ENCODE measurements at places on chromosomes 16 and 17.

GRCh38 chr17:43608313-43608712 is 53.4 kb downstream of the MEOX1 start:
- H3K27ac ChIP-seq, result no peak overlapping the region
- no peaks in the 10 kb centered on the region for H3K27me3 ChIP-seq
- DNase-seq, result no peak
- H3K4me3 ChIP-seq, result no peak overlapping the region
- no peaks in the 10 kb centered on the region for H3K36me3 ChIP-seq
- H3K4me1 ChIP-seq, result no peaks in the 10 kb centered on the region

DNA sequence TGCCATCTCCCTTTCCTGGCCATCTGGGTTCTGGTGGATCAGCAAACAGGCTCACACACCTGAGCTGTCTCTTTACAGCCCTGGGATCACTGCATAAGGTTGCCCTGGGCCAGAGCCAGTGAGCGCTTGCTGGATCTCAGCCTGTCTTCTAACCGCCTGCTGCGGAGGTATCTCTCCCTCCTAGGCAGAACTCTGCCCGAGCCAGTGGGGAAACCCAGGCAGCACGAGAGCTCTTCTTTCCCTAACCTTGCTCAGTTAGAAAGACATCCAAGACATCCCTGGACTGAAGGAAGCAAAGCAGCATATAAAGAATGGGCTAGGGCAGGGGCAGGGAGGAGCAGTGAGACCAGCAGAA is 6.4 kb downstream of the HAS3 start:
- no peak overlapping the region for H3K4me3 ChIP-seq
- H3K27me3 ChIP-seq, result no peaks in the 10 kb centered on the region
- peaks cover 8% of the 10 kb centered on the region for H3K4me1 ChIP-seq
- DNase-seq, result no peak
- no peak overlapping the region for H3K27ac ChIP-seq
- H3K36me3 ChIP-seq, result no peaks in the 10 kb centered on the region

DNA sequence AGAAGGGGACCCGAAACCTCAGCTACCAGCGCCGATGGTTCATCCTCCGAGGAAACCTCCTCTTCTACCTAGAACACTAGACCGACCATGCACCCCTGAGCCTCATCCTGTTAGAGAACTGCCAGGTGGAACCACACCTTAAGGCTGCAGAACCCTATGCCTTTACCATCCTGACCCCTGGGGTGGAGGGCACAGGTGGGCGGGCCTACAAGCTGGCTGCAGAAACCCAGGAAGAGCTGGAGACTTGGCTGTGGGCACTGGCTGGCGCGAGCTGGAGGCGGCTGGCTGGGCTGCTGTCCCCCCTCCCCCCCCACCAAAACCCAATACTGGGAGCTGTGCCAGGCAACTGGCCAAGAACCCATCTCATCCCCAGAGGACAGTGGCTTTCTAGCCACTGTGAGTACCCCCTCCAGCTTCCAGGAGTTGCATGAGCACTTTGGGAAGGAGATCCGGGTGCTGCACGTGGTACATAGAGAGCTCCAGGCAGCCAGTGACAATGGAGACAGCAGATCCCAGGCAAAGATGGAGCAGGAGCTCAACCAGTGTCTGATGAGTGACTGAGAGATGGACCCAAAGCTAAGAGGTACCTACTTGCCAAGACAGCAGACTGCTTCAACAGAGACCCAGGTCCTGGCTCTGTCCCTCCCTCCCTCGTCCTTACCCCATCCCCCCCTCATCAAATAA is 1.4 kb upstream of the CD2BP2 start:
- no peak for DNase-seq
- peak overlapping the region; percentile 98 for H3K27ac ChIP-seq
- H3K36me3 ChIP-seq, result no peaks in the 10 kb centered on the region
- H3K4me1 ChIP-seq, result peaks cover 48% of the 10 kb centered on the region

DNA sequence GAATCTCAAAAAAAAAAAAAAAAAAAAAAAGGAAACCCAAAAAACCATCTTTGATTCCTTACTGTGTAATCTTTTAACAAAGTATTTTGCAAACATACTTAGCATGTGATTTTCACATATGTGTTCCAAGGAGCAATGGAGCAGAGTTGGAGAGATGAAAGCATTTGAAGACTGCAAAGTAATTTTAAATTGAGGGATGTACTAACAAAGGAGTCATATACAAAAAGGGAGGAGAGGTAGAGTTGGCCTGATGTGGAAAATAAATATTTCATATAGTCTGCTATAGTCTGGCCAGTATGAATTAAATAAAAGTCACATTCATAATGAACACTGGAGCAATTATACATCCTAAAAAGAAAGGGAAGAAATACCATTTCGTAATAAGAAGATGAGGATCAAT is 265.8 kb upstream of the TBX2 start:
- no peaks in the 10 kb centered on the region for H3K27me3 ChIP-seq
- H3K27ac ChIP-seq, result peak overlapping the region; percentile 58
- no peak overlapping the region for H3K4me3 ChIP-seq
- peaks cover 22% of the 10 kb centered on the region for H3K4me1 ChIP-seq
- no peak for DNase-seq
- no peaks in the 10 kb centered on the region for H3K36me3 ChIP-seq

GRCh38 chr17:33127706-33128105 is 136.1 kb downstream of the SPACA3 start:
- no peak overlapping the region for H3K27ac ChIP-seq
- no peaks in the 10 kb centered on the region for H3K36me3 ChIP-seq
- no peaks in the 10 kb centered on the region for H3K4me1 ChIP-seq
- H3K27me3 ChIP-seq, result no peaks in the 10 kb centered on the region
- DNase-seq, result no peak
- H3K4me3 ChIP-seq, result no peak overlapping the region

- peak; percentile 41 for DNase-seq
- H3K4me1 ChIP-seq, result peaks cover 11% of the 10 kb centered on the region
- no peaks in the 10 kb centered on the region for H3K36me3 ChIP-seq
- no peaks in the 10 kb centered on the region for H3K27me3 ChIP-seq
- H3K4me3 ChIP-seq, result no peak overlapping the region
- no peak overlapping the region for H3K27ac ChIP-seq
Observed at GRCh38 chr17:58377093-58377601, 25.1 kb upstream of the SUPT4H1 start.

GRCh38 chr17:57016071-57016763 is 38.3 kb downstream of the SCPEP1 start:
- H3K27me3 ChIP-seq, result peaks cover 4% of the 10 kb centered on the region
- no peaks in the 10 kb centered on the region for H3K36me3 ChIP-seq
- no peak overlapping the region for H3K27ac ChIP-seq
- H3K4me3 ChIP-seq, result no peak overlapping the region

DNA sequence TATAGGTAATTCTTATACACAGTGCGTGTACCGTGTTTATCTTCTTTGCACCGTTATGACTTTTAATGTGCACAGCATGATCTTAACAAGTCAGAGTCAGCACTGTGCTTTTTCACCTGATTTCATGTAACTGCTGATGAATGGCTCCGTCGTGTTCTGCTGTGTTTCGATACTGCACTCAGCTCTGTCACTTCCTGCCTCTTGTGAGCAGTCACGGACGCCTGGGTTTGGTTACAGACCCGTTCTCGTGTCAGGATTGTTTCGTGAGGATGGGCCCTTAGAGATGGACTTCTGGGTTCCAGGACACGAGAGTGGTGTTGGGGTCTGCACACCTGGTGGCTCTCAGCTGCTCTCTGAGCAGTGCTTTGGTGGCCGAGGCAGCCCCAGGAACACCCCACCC is 24.6 kb downstream of the TBCD start:
- no peak overlapping the region for H3K4me3 ChIP-seq
- peaks cover 25% of the 10 kb centered on the region for H3K36me3 ChIP-seq
- no peak overlapping the region for H3K27ac ChIP-seq
- H3K4me1 ChIP-seq, result peaks cover 10% of the 10 kb centered on the region
- no peaks in the 10 kb centered on the region for H3K27me3 ChIP-seq

- no peak overlapping the region for H3K4me3 ChIP-seq
- H3K27ac ChIP-seq, result no peak overlapping the region
- H3K27me3 ChIP-seq, result no peaks in the 10 kb centered on the region
- no peaks in the 10 kb centered on the region for H3K36me3 ChIP-seq
Observed at GRCh38 chr16:4055748-4056147, 60.5 kb downstream of the ADCY9 start.

DNA sequence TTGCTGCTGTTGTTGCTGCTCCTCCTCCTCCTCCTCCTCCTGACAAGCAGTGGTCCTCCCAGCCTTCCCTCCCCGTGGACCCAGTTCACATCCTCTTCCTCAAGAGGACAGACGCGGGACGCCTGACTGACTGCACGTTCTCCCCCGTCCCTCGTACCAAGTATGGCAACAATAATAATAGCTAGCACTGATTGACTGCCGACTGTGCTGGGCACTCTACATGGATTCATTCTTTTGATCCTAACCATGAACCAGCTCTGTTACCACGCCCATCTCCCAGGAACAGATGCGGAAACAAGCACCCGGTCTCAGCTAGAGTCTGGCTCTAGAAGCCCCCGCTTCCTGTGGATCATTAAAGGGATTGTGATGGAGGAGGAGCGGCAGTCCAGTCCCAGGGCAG is 78.0 kb downstream of the GNAO1 start:
- H3K4me3 ChIP-seq, result no peak overlapping the region
- DNase-seq, result no peak
- no peaks in the 10 kb centered on the region for H3K36me3 ChIP-seq

DNA sequence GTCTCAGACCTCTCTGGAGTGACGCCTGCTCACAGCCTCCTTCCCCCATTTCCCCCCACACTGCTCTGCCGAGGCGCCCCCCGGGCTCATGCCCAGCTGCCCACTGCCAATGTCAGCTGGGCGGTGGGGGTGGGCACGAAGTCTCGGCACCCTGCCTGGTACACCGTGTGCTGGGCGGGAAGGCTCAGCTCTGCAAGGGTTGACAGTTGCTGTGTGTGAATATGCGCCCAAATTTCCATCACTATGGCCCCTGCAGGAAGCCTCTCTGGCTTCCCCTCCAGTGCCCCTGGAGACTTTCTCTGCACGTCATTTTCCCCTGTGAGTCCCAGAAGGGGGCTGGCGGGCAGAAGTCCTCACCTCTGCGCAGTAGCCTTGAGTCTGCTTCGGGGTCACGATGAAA is 11.6 kb upstream of the CAMKK1 start:
- H3K27me3 ChIP-seq, result no peaks in the 10 kb centered on the region
- H3K36me3 ChIP-seq, result no peaks in the 10 kb centered on the region
- H3K4me3 ChIP-seq, result no peak overlapping the region
- no peak overlapping the region for H3K27ac ChIP-seq

- H3K4me1 ChIP-seq, result peaks cover 14% of the 10 kb centered on the region
- peaks cover 82% of the 10 kb centered on the region for H3K36me3 ChIP-seq
- no peak overlapping the region for H3K4me3 ChIP-seq
Observed at GRCh38 chr16:57786632-57787518, 15.4 kb downstream of the KIFC3 start.

GRCh38 chr17:77926981-77927380 is 31.5 kb upstream of the TNRC6C start:
- peaks cover 92% of the 10 kb centered on the region for H3K27me3 ChIP-seq
- H3K4me1 ChIP-seq, result no peaks in the 10 kb centered on the region
- DNase-seq, result no peak
- H3K36me3 ChIP-seq, result no peaks in the 10 kb centered on the region
- H3K27ac ChIP-seq, result no peak overlapping the region

GRCh38 chr16:87582966-87583325 is 19.4 kb upstream of the JPH3 start:
- no peaks in the 10 kb centered on the region for H3K4me1 ChIP-seq
- no peaks in the 10 kb centered on the region for H3K36me3 ChIP-seq
- H3K27me3 ChIP-seq, result peaks cover 85% of the 10 kb centered on the region
- H3K27ac ChIP-seq, result peak overlapping the region; percentile 59

GRCh38 chr17:80879723-80880647 is 111.7 kb upstream of the CHMP6 start:
- no peaks in the 10 kb centered on the region for H3K36me3 ChIP-seq
- no peak overlapping the region for H3K27ac ChIP-seq
- no peaks in the 10 kb centered on the region for H3K4me1 ChIP-seq
- no peak overlapping the region for H3K4me3 ChIP-seq
- H3K27me3 ChIP-seq, result no peaks in the 10 kb centered on the region
- DNase-seq, result no peak

- peaks cover 40% of the 10 kb centered on the region for H3K4me1 ChIP-seq
- peak overlapping the region; percentile 67 for H3K4me3 ChIP-seq
- H3K27ac ChIP-seq, result no peak overlapping the region
- H3K36me3 ChIP-seq, result no peaks in the 10 kb centered on the region
Observed at GRCh38 chr17:44004761-44005526, 522 bp downstream of the NAGS start.

GRCh38 chr16:75079346-75079926 is 37.1 kb downstream of the LDHD start:
- no peaks in the 10 kb centered on the region for H3K27me3 ChIP-seq
- DNase-seq, result no peak
- H3K36me3 ChIP-seq, result no peaks in the 10 kb centered on the region
- no peak overlapping the region for H3K27ac ChIP-seq

DNA sequence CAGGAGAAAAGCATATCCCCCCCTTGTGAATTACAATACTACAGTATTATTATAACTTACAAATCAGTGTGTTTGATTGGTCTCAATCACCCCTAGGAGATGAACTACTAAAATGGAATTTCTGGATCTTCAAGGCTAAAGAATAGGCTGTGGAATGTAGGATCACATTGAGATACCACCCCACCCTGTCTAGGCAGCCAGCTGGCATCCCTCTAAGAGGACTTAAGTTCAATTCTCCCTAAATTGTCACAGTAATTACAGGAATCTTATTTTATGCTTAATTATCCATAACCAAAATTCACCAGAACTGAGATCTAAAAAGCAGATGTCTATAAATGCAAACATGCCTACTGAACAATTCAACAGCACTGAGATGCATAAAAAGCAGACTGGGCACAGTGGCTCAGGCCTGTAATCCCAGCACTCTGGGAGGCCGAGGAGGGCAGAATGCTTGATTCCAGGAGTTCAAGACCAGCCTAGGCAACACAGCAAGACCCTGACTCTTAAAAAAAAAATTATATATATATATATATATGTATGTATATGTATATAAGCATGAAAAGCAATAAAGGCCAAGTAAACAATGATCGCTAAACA is 12.0 kb downstream of the AP1G1 start:
- no peak for DNase-seq
- peaks cover 38% of the 10 kb centered on the region for H3K4me1 ChIP-seq
- no peak overlapping the region for H3K4me3 ChIP-seq
- H3K27me3 ChIP-seq, result no peaks in the 10 kb centered on the region
- no peak overlapping the region for H3K27ac ChIP-seq
- H3K36me3 ChIP-seq, result peaks cover 39% of the 10 kb centered on the region

DNA sequence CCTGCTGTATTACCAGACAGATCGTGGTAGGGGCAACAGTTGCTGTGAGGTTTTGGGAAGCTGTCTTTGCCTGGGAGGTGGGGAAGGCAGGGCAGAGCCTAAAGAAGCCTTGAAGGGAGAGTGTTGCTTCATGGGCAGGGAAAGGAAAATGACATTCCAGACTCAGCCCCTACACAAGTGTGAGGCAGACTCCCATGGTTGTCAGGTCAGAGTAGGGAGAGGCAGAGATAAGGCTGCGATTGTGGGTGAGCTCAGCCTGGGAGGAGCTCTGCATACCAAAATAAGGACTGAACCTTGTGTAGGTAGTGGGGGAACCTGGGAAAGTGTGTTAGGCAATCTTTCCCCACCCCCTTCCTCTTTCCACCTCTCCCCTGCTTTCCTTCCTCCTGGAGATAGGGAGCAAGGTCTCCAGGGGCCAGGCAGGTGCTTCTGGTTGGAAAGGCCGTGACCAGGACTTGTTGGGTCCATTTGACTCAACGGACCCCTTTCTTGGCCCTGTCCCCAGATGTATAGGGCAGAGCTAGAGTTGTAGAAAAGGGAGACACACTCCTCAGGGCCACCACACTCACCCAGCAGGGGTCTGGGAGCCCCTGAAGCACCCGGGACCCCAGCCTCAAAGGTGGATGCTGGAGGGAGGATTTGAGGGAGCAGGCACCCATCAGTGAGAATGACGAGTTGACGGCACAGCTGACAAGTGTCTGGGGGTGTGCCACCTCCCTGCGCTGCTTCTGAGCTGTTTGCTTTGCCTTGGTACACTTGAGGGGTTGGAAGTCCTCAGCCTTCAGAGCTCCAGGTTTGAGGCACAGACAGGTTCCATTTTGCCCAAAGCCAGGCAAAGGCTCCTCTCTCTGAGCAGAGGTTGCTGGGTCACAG is 18.5 kb upstream of the TOB1 start:
- no peak for DNase-seq
- H3K27ac ChIP-seq, result peak overlapping the region; percentile 64
- peaks cover 17% of the 10 kb centered on the region for H3K4me1 ChIP-seq
- H3K27me3 ChIP-seq, result no peaks in the 10 kb centered on the region
- no peaks in the 10 kb centered on the region for H3K36me3 ChIP-seq

Measured in left lung (tissue), 14 donors.